ENCODE measurements at places on chromosomes 3 and 15. TPM values are rescaled to one million over a fixed set of nuclear protein-coding genes. Genes with fewer than 3 reads are reported as not detected.

Gene SAMD7
- not detected for total RNA-seq

Gene CPB1
- total RNA-seq = not detected

Gene FBXO40
- total RNA-seq = not detected

Gene SLC27A2
- 16.6 TPM for total RNA-seq

Gene FRMD5
- 0.28 TPM for total RNA-seq

Gene ENTPD3
- not detected for total RNA-seq

Gene NANOGP8
- not detected for total RNA-seq

Gene TMCO5A
- not detected for total RNA-seq

DNA sequence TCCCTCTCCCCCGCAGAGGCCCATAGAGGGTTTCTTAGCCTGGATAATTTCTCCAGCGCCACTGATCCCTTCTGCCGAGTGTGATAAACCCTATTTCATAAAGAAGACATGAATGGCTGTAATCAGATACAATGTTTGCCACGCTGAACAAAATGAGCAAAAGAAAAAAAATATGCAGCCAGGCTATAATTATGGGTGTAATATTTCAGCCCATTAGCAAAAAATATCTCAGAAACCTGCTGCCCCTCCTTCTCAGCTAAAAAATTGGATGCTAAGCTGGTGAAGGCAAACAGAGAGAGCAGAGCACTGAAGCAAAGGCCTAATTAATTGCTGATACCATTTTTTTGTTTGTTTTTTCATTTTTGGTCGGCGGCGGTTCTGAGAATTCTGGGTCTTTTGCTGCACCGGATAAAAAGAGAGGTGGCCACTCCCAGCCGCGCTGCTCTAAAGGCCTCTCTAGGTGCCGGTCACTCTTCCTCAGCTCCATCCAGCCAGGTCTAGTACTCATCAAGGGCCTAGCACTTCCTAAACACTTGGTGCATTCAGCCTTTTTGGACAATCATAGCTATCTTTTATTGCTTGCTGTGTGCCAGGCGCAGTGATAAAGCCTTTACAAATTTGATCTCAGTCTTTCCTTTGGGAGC is 128.7 kb upstream of the TLE3 start:
- DNase-seq = no peak

DNA sequence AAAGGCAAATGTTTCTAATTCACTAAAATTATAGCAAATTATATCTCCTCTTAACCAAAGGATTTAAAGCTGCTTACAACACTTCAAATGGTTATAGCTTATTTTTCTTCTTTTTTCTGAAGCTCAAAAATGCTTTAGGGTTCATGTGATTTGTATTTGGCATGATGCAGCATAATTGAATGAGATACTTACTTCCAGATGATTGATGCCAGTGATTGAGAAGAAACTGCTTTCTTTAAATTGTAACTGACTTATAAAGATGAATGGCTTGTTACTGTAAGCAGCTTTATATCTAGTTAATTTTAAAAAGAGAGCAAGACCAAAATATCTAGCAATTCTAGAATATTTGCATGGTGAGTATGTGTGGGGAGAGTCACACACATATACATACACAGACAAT is 270.7 kb upstream of the THRB start:
- no peak for DNase-seq

DNA sequence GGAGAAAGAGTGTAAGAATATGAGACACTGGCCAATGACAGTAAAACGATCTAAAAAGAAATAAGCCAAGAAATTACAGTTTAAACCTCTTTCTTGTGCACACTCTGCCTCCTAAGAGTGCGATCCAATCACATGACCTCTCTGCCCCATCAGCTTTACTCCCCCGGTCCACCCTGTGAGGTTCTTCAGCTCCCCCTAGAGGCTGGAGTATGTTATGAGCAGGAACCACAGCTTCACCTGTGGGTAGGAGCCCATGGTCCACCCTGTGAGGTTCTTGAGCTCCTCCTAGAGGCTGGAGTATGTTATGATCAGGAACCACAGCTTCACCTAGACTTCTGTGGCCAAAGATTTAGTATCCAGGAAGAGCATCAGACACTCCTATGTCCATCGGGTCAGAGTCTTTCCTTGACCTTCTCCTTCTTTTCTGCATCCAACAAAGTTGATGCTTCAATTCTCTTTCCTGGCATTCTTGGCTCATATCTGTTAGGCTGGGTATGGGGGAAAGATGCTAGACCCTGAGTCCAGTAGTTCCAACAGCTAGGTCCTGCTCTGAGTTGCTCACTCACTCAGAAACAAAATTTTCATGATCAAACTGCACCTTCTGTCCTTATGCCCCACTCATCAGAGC is 164.0 kb downstream of the MINAR1 start:
- no peak for DNase-seq

GRCh38 chr15:99414755-99415731 is 150.7 kb upstream of the MEF2A start:
- DNase-seq = no peak

GRCh38 chr15:81516012-81516411 is 142.0 kb upstream of the TMC3 start:
- no peak for DNase-seq

DNA sequence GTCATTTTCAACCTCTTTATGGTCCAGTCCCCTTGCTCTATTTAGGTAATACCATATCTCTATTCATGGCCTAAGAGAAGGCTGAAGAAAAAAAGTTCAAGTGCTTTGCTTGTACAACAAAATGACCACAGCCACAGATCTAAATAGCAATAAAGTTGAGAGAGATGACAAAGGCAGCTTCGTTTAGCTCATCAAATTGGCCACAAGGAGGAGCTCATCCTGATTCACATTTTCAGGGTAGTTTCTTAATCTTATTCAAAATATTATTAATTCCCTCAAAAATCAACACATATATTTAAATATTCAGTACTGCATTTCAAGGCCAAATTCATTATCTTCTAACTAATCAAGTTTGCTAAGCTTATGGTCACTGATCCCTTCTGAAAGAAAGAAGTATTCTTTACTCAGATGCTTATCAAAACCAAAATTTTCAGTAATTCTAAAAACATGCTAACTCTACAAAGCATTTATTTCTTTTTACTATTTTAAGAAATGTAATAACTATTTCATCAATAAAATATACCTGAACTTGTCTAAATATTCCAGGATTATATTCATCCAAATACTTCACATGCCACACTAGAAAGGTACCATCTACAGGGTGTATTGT is 85.5 kb downstream of the DMXL2 start:
- DNase-seq = no peak

- no peak for DNase-seq
Measured at GRCh38 chr15:88075102-88075501, 181.4 kb downstream of the NTRK3 start.

GRCh38 chr3:55524565-55525244 is 37.6 kb upstream of the WNT5A start:
- DNase-seq = no peak

- DNase-seq = no peak
Measured at GRCh38 chr15:73818308-73818985, 54.9 kb upstream of the TBC1D21 start.

- no peak for DNase-seq
Measured at GRCh38 chr3:29677421-29677820, 396.6 kb downstream of the RBMS3 start.

DNA sequence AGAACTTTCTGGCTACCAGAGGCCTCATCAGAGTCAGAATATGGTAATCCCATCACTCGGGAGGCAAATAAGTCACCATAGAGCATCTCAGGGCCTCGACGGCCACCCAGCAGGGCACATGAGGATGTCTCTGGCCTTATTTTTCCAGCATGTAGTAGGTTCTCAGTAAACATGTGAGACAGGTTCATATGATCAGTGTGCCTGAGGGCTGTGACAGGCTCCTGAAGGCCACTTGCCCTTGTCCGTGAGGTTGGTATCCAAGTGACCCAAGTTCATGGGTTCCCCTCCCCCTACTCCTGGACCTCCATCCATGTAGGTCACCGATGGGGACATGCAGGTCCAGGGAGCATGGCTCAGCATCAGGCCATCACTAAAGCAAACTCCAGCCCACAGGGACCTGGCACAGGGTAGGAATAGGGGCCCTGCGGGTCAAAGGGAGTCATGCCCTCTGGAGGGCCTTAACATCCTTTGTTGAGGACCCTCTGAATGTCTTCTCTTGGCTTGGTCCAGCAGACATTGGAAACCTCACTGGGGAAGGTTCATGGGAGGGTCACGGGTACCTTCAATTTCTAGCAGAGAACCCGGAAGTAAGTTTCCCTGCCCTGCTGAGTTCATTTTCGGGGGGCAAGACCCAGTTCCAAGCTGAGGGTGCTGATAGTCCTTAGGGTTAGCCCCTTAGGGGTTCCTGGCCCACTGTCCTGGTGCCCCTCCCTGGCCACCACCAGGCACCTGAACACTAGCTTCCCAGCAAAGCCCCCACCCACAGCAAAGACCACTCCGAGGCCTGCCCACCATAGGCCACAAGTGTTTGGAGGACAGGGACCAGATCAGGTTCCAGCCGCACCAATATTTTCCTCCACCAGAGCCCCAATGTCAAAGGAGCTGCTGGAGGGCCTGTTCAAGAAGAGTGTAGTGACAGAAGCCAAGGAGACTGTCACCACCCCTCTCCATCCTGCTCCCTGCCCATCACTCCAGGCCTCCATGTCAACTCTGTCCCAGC is 61.1 kb downstream of the ZNF445 start:
- no peak for DNase-seq

GRCh38 chr3:123122525-123123315 is 55.9 kb downstream of the PDIA5 start:
- DNase-seq = no peak

DNA sequence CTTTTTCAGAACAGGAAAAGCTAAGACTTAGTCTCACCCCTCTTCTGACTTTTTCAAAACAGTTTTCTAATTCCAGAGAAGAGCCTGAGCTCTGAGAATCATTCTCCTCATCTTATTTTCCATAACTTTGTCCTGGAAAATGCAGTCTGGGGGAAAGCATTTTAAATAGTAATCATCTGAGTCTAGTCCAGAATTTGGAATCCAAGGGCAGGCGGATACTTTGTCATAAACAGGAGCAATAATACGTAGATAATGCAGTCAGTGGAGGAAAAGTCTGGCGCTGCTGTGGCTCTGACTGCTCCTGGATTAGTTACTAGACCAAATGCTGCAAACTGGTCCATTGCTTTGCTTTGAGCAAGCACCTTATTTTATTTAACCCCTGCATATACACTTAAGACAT is 285.0 kb downstream of the THSD4 start:
- no peak for DNase-seq

- no peak for DNase-seq
Measured at GRCh38 chr3:190680691-190681090, 166.8 kb downstream of the IL1RAP start.

GRCh38 chr15:96117270-96117669 is 213.2 kb upstream of the NR2F2 start:
- no peak for DNase-seq

DNA sequence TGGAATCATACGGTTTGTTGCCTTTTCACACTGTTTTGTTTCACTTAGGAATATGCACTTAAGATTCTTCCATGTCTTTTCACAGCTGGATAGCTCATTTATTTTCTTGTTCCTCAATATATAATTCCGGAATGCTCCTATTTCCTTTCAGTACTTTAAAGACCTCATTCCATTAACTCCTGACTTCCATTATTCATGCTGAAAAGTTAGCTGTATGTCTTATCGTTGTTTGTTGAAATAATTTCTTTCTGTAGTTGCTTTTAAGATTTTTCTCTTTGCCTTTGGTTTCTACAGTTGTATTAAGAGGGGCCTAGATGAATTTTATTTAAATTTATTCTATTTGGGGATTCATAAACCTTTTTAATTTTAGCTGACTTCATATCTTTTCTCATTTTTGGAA is 122.2 kb downstream of the ANXA2 start:
- no peak for DNase-seq

GRCh38 chr15:88981244-88982215 is 68.4 kb upstream of the MFGE8 start:
- no peak for DNase-seq

DNA sequence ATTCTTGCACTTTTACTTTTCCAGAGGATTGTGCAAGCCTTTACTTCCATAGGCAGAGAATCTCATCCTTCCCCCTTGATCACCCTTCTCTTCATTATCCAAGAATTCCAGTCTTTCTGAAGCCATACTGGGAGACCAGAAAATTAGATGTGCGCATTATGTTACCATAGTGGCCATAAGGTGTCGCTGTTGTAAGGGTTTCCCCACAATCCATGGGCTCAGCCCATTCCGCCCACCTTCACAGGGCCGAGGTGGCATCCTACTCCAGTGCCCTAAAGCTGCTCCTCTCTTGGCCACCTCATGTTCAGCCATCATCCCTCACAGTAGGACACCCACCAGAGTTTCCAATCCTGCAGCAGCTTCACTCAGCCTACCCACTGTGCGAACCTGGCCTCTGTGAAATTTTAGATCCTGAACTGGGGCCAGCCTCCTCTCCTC is 35.0 kb downstream of the CTSH start:
- DNase-seq = no peak

GRCh38 chr3:68988740-68989139 is 24.7 kb downstream of the EOGT start:
- no peak for DNase-seq

- DNase-seq = no peak
Measured at GRCh38 chr15:31954374-31955172, 75.7 kb upstream of the CHRNA7 start.

DNA sequence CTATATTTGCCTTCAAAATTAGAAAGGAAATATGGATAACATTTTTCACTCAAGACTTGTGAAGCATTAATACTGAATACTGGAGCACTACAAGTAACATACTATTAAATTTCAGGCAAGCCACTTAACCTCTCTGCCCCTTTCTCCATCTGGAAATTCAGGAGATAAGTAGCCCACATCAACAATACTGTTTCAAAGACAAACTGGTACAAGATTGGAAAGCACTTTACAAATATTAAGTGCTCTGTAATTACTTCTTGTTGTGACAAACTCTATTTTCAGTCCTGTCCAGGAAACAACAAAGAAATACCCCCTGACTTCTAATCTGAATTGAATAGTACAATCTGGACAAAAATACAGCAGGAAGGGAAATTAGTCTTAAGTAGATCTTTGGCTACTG is 49.3 kb downstream of the TMEM212 start:
- no peak for DNase-seq

DNA sequence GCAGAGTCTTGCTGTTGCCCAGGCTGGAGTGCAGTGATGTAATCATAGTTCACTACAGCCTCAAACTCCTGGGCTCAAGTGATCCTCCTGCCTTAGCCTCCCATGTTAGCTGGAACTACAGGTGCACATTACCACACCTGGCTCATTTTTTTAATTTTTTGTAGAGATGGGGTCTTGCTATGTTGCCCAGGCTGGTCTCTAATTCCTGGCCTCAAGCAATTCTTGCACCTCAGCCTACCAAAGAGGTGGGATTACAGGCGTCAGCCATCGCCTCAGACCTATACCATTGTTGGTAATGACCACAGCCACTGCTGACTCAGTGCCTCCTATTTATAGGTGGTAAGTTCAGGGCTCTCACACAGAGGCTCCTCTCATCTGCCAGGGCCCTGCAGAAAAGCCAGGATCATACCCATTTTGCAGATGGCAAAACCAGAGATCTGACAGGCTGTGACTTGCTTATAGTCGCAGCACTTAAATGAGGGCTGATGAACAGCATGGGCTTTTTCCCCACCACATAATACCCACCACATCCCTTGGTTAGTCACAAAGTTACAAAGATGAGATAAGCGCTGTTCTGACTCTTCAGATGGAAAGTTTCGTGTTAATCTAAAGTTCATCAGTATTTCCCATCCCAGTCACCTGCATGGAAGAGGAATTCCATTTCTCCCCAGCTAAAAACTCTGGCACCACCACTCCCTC is 21.8 kb upstream of the SPATA12 start:
- DNase-seq = no peak

GRCh38 chr15:43517354-43518196 is at the start of gene MAP1A:
MAP1A (plus strand) TSS chr15:43517608; CDS start chr15:43521474, 3,866 bp downstream.
- DNase-seq = peak; percentile 16
